ENCODE measurements at places on chromosomes 11 and 22.

- no peak for DNase-seq
Observed at GRCh38 chr11:210122-210802, 2.8 kb downstream of the RIC8A start.

- no peak for DNase-seq
Observed at GRCh38 chr22:28172892-28173670, 254.0 kb upstream of the PITPNB start.

GRCh38 chr22:31106001-31106571 is 1.3 kb downstream of the SELENOM start:
- no peak for DNase-seq

DNA sequence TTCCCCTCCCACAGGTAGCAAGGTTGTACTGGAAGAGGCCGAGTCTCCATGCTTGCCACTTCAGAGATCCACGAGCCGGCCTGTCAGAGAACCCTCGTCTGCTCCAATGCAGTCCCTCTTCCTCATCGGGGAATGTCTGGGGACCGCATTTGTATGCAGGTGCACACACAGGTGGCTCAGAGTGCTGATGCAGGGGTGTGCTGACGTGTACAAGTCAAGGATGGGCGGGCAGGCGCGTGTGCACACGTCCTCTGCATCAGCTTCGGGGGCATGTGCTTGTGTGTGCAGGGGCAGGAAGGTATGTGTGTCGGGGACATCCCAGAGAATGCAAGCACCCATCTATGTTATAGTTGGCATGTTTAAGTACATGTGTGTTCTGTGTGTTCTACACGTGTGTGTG is 49.4 kb downstream of the ELFN2 start:
- DNase-seq: no peak

GRCh38 chr11:65087827-65088226 is 3.8 kb downstream of the ZFPL1 start:
- DNase-seq: no peak

GRCh38 chr11:17780668-17781067 is 46.1 kb downstream of the KCNC1 start:
- DNase-seq: no peak

DNA sequence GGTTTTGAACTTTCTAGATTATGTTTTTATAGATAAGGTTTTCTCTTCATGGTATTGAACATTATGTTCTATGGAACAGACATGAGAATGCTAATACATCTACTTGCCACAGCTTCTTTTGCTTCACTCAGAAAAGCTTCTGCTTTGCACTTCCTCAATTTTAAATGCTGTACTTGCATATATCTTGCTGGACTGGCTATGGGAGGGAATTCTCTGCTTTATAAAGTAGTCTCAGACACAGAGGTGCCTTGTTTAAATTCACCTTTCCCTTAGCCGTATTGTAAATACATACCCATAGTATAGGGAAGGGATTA is 173.9 kb downstream of the DDX10 start:
- no peak for DNase-seq

GRCh38 chr11:123392844-123393243 is 37.2 kb upstream of the GRAMD1B start:
- no peak for DNase-seq

DNA sequence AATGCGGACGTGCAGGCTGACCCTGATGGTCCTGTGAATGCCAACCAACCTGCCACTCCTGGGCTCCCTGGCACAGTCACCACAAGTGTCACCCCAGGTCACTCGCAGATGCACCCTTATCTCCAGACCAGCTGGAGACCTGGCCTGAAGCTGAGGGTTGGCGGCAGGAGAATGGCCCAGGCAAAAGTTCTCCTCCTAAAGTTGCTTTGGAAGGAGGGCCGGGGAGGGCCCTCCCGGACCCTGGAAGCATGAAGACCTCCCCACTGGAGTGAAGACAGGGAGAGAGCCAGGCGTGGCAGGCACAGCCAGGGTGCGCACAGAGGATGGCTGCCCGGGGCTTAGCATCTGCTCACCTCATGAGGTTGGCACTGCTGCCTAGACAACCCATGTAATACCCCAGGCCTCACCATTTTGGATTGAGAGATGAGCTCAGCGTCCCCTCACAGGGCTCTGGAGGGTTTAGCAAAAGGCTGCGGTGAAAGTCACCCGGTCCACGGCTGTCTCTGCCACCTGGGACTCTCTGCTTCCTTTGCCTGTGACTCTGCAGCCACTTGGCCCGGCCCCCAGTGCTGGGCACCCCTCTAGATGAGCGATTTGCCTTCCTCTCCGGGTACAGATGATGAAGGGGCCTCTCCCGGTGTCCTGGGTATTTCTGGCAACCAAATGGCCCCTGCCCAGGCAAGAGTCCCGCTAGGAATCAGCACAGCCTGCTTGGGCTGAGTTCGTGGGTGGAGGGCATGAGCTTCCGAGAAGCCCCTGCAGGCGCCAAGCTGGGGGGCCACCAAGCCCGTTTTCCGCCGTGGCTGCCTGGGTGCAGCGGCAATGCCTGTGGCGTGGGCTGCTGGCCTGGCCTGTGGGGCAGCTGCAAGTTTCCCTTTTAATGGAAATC is 48.3 kb upstream of the SEPTIN5 start:
- no peak for DNase-seq

DNA sequence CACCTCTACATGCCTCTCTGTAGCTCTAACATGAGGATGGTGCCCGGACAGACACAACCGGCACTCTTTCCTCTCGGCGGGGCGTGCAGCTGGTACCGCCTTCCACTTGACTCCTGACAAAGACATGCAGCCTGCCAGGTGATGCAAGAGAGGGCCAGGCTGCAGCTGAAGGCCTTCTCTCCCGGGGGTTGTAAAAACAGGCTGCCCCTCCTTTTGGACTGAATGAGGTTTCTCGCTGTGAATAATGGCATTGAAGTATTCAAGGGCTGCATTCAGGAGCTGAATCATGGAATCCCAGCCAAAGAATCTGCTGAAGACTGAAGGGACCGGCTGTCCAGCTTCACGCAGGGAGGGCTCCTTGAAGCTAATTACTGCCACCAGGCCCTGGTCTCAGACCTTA is 110.9 kb downstream of the GALNT18 start:
- peak; percentile 92 for DNase-seq

GRCh38 chr11:65973439-65974110 is 12.0 kb downstream of the SART1 start:
- DNase-seq: no peak

DNA sequence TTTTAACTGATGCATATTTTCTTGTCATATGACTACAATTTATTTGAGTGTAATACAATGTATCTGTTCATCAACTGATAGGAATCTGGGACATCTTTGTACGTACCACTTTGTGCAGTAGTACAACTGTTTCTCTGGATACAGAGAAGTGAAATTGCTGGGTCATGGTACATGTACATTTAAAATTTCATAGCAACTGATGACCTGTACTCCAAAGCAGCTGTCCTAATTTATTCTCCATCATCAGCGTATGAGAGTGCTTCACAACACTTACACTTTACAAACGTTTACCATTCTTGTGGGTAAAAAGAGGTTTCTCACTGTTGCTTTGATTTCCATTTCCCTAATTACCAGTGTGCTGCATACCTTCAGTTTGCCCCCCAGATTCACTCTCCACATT is 552.8 kb upstream of the CADM1 start:
- no peak for DNase-seq

DNA sequence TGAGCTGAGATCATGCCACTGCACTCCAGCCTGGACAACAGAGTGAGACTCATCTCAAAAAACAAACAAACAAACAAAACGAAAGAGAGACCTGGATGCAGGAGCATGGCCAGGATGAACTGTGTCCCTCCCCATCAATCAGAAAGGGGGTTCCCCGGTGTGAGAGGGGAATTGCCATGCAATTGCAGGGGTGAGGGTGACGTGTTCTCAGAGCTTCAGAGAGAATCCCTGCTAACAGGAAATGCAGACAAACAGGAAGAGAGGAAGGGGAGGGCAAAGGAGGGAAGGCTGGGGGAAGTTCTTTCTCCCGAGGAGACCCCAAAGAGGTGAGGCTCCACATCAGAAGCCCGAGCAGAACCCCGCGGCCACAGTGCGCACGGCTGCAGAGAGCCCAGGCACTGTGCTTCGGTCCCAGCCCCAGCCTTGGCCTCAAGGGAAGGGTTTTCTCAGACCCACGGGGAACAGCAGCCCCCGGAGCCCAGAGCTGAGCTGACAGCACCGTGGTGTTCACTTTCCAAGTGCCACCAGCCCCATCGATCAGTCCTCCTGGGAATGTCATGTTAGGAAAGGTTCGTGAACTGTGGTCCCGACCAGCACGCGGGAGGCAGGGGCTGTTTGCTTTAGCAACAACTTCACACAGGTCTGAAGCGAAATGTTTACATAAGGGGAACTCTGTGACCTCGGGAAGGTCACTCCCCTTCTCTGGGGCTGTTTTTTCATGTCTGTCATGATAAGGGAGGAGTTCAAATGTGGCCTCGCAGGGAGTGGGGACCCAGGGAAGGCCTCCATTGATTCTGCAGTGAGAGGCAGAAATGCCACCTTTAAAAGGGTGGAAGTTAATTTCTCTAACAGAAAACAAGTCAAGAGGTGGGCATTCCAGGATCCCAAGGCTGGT is 108.0 kb upstream of the ANO1 start:
- no peak for DNase-seq

DNA sequence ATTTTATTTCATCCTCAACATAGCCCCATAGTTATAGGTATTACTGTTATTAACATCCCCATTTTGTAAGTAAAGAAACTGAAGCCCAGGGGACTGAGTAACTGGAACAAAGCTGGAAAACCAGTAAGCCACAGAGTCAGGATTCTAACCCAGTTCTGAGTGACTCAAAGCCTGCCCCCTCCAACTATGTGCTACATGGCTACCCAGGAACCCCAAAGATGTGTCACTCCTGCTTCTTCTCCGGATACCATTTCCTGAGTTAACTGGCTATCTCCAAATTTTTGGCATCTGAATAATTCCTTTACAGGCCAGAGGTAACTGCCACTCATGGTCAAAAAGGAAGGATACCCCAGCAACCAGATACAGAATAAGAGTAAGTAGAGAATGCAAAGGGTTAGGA is 43.6 kb downstream of the TENM4 start:
- DNase-seq: no peak

GRCh38 chr11:80816966-80817365 is 1376.1 kb upstream of the TENM4 start:
- no peak for DNase-seq

GRCh38 chr22:25950111-25950510 is 208.1 kb downstream of the MYO18B start:
- DNase-seq: no peak

- DNase-seq: no peak
Observed at GRCh38 chr11:1498262-1498661, 11.7 kb upstream of the MOB2 start.

DNA sequence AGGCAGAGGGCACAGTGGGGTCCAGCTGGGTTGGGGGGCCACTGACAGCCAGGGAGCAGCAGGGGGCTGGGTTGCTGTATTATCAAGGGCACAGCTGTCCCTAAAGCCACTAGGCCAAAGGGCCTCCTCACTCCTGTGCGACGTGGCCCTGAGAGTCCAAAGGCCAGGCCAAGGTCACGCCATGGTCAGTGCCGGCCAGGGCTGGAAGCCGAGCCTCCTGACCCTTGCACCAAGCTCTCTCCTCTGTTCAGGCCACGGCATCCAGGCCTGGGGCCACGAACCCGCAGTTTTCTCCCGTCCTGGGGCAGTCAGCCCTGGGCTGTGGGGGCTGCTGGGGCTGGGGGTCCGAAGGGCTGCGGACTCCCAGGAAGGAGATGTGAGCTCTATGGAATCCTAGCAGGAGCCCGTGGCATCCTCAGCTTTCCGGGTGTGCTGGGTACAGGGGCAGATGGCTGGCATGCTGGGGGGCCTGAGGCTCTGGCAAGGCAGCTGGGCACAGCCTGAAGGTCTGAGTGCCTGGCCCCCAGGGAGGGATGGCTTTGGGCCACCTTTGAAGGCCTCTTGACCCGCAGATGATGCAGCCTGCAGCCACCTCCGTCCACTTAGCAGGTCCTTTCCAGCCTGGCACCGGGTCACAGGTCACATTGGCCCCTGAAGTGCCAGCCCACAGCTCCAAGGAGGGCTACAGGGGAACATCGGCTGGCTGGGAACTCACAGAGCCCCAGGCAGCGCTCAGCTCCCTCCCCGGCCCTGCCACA is 17.3 kb upstream of the PPARA start:
- DNase-seq: no peak

GRCh38 chr11:64207256-64208085 is 950 bp downstream of the FERMT3 start:
- DNase-seq: no peak

DNA sequence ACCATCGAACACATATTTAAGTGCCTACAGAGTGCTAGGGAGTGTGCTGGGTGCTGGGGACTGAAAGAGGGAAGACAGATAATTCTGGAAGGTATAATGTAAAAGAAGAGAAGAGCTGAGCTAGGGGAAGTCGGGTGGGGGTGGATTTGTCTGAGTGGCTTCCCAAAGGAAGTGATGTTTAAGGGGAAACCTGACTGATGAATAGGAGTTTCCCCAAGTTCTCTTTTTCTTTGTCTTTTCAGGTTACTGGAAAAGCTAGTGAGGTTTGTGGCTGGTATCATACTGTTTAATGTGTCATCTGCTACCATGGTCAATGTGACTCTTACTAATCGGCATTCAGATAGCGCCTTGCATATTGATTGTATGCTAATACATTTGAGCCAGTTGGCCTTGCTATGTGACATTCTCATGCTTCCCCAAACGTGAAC is 151.6 kb upstream of the MTMR2 start:
- DNase-seq: no peak

DNA sequence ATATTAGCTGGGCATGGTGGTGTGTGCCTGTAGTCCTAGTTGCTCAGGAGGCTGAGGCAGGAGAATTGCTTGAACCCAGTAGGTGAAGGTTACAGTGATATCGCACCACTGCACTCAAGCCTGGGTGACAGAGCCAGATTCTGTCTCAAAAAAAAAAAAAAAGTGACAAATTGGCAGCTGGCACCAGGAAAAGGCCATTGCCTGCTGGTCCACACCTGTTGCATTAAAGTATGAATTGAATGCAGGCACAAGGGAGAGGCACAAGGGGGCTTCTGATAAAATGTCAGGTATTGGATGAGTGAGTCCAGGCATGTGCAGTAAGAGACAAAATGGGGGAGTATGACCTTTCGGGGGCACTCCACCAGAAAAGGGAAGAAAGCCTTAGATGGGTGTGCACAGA is 28.2 kb downstream of the ZNF70 start:
- DNase-seq: no peak
